GM06990 (cell line): ENCODE measurements at places on chromosomes 1 and 21.

GRCh38 chr1:14921057-14921456, 232.5 kb upstream of the TMEM51 start:
- DNase-seq: peak; percentile 33

GRCh38 chr21:37393030-37393429, 26.5 kb downstream of the DYRK1A start:
- DNase-seq: no peak

GRCh38 chr1:39360731-39361130, 130.7 kb upstream of the BMP8A start:
- DNase-seq: no peak

- no peak for DNase-seq
These were observed 4.8 kb upstream of the RHCE start for GRCh38 chr1:25425098-25426085.

GRCh38 chr1:182015360-182015759, 46.2 kb downstream of the ZNF648 start:
- no peak for DNase-seq

DNA sequence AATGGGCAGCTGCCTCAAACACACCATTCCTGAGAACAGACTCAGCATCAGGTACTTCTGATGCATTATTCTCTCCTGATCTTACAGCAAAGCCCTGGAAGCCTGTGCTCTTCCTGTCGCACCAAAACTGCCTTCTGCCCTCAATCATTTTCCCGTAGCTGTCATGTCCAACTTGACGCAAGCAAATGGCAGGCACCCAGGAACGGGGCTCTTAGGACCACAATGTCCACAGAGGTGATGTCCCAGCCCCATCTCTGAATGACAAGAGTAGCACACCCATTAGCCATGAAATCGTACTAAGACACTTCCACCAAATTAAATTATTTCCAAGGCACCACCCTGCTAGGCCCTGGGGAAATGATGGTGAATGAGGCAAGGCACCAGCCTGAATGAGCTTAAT, 47.1 kb downstream of the PTPN14 start:
- no peak for DNase-seq

- DNase-seq: peak; percentile 76
These were observed 12.9 kb upstream of the RNU1-4 start for GRCh38 chr1:16727190-16728111.

- DNase-seq: peak; percentile 36
These were observed 272.5 kb downstream of the RRAGC start for GRCh38 chr1:38586993-38587646.

GRCh38 chr1:231982871-231983587, 356.4 kb downstream of the DISC1 start:
- DNase-seq: no peak

- DNase-seq: no peak
These were observed 2.6 kb downstream of the ALPL start for GRCh38 chr1:21511579-21512522.

- DNase-seq: no peak
These were observed 18.0 kb downstream of the KIAA0319L start for GRCh38 chr1:35539073-35539823.

DNA sequence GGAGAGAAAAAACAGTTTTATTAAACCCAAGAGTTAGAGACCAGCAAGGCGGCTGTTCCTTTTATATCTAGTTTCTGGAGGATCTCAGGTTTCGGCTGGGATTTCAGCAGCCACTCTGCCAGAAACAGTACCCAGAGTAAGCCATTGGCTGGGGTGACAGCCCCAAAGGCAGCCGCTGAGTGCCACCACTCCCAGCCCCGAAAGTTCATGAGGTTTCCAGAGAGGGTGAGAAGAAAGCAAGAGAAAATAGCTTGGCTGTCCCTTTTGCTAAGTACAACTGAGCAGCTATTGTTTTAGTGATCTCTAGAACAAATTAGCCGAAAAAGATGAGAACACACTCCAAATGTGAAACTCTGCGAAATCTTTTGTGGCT, 1.2 kb downstream of the SH3BGR start:
- no peak for DNase-seq
